ENCODE measurements at places on chromosomes 12 and 14.

DNA sequence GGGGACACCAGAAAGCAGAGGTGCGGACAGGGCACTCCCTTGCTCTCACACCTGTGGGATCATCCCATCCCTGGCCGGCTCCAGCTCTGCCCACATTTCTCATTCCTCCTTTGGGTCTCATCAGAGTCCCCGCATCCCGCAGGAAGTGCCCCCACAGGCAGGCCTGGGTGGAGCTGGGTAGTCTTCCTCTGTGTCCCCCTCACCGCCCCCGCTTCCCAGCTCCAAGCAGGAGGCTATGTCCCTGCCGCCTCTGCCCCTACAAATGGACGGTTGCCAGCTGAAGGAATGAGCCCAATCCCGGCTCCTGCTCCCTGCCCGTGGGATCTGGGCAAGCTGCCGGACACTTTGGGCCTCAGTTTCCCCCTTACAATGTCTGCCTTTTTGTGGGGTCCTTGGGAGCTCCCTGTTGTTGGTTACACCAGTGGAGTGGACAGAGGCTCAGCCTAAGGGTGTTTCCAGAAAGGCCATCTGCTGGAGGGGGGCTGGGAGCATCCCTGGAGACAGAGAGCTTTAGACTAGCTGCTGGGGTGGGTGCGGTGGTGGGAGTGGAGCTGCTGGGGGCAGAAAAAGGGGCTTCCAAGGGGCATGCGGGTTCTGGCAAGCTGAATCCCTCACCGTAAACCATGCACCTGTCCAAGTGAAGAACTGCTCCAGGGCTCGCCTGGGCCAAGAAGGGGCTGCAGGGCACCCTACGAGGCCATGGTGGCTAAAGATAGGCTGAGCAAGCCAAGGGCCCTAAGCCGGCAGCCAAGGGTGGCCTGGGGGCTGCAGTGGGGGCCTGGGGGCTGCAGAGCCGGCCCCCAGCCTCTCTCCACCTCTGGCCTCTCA is 7.9 kb upstream of the GPR132 start:
- DNase-seq, result no peak

GRCh38 chr14:104865081-104865630 is at the start of gene CEP170B:
TSS of gene CEP170B (plus strand) at chr14:104865268. CDS start at chr14:104868451, 3,183 bp downstream.
- peak; percentile 33 for DNase-seq

DNA sequence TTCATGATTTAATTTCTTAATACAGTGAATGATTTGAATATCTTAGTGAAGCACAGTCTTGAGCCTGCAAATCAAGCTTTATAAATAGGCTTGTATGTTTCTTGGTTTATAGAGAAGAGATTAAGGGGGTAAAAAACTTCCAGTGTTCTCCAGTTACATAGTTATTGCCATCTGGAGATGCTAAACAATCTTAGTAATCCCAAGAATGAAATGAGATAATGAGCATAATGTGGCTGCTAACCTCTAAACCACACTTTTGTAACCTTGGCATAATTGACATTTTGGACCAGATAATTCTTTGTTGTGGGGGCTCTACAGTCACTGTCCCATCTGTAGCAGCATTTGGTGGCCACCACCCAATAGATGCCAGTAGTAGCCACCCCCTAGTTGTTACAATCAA is 316.8 kb downstream of the CCDC91 start:
- no peak for DNase-seq

DNA sequence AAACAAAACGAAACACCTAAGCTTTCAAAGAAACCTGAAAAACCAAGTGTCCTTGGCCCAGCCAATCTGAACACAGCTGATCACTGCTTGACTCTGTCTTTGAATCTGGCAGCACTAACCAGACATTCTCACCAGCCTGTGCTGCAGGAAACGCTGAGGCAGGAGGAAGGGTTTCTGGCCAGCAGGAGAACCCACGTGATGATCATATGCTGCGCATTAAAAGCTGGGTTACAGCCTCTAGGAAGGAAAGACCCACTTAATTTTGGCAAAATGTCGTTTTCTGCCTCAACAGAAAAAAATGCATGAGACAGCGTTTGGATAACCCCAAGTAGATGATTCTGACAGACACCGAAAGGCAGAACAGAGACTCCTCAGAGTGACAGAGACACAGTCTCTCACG is 9.8 kb downstream of the APPL2 start:
- DNase-seq, result peak; percentile 13

DNA sequence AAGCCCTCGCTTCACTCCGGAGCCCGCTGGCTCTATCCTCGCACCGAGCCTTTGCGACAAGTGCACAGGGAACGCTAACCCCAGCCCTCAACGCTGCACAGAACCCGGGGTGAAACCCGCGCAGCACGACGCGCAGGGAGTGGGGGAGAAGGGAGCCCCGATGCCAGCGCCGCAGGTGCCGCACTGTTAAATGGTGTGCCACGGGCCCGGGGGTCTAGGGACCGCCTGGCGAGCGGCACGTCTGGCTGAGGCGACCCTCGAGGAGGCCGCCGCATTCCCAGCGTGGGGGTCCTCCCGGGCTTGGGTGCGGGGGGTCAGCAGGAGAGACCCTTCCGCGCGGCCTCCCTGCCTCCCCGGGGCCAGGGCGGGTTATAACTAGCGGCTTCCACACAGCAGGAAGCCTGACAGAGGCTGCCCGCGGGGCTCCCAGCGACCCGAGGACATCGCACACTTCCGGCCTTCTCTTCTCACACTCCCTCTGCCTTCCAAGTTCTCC is 23.8 kb upstream of the LRTM2 start:
- DNase-seq, result peak; percentile 41

- no peak for DNase-seq
These were observed 141.3 kb upstream of the PLEKHG7 start for GRCh38 chr12:92561543-92561899.

DNA sequence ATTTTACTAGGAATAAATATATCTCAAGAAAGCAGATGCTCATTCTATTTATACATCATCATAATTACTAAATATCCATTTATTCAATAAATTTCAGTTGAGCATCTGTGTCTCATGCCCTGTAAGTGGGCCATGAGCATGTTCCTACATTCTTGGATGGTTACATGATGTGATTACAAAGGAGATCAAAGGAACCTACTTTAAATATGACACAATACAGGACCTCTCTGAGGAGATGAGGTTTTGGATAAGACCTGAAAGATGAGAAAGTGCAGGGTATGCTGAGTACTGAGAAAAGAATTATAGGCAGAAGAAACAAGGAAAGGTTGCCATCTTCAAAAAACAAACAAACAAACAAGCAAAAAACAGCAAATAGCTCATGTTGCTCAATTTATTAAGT is 105.4 kb upstream of the CNTN1 start:
- no peak for DNase-seq

- DNase-seq, result no peak
These were observed 19.1 kb upstream of the SLC38A2 start for GRCh38 chr12:46391630-46392029.

DNA sequence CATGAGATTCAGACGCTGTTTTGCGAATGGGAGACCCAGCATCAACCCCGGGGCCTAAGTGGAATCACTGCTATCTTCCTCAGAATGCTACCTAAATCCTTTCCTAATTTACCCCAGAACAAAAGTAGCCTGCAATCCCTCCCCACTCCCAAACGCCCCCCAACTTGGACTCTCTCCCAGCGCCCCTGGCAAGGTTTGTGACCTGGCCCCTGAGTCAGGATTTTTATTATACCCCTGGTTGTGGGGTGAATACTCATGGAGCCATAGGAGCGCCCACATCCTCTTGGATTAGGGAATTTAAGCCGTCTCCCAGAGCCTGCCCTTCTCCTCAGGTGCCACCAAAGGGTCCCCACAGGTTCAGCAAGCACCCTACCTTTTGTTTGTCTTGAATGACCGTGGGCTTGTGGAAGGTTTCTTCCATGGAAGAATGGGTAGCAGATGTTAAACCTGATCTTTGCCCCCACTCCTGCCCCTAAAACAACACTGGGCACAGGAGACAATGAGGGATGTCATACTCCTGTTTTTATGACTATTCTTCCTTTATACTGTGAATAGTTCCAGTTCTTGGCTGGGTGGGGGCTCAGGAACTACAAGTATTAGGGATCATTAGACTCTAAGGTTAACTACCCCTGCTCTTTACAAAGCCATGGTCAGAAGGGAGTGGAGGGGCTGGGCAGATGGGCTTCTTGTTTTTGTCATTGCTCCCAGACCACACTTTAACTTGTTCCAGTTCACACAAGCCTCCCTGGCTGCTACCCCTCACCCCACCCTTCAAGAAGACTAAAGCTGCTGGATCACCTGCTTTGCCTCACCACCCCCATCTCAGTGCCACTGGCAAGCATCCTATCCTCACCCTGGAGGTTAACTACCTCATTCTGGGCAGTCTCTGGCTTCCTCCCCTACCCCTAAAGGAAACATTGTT is 630 bp downstream of the MYL6B start:
- no peak for DNase-seq

GRCh38 chr12:49609059-49609874 is 3.8 kb upstream of the FAM186B start:
- no peak for DNase-seq

- DNase-seq, result no peak
These were observed 264.6 kb downstream of the NUAK1 start for GRCh38 chr12:105874121-105874520.

- DNase-seq, result no peak
These were observed 1.1 kb upstream of the CD9 start for GRCh38 chr12:6198985-6199530.

GRCh38 chr12:107990325-107990724 is 138.8 kb upstream of the WSCD2 start:
- DNase-seq, result peak; percentile 46

- DNase-seq, result no peak
These were observed 2.7 kb downstream of the CD4 start for GRCh38 chr12:6791931-6792520.

- DNase-seq, result no peak
These were observed 3.0 kb downstream of the B4GALNT1 start for GRCh38 chr12:57629897-57630471.

DNA sequence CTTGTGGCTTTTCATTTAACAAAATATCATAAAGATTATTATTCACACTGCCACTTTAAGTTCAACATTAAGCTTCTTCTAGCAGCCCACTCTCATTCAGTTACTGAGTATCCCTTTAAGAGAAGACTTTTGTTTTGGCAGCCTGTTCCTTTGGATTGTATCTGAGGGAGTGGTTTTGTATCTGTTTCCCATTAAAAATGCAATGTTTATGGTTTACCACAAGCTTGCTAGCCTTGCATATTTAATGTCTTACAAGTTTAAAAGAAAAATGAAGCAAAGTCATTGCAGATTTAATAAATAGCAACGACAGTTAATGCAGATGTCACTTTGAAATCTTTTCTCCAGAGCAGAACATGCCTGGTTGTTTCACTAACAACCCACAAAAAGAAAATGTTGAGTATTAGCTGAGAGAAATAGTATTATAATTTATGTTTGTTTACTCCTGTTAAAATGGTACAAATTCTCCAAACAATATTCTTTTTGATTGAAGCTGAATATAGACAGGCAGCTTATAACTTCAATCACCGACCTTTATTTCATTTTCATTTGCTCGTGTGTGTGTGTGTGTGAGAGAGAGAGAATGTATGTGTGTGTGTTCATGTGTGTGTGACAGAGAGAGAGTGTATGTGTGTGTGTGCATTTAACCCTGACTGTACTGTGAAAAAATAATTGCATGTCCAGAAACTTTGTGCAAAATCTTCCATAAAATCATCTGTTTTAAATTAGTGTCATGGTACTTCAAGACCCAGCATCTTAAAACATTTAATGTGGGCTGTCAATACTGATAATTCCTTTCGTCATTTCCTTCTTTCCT is 1.8 kb downstream of the DCN start:
- no peak for DNase-seq

DNA sequence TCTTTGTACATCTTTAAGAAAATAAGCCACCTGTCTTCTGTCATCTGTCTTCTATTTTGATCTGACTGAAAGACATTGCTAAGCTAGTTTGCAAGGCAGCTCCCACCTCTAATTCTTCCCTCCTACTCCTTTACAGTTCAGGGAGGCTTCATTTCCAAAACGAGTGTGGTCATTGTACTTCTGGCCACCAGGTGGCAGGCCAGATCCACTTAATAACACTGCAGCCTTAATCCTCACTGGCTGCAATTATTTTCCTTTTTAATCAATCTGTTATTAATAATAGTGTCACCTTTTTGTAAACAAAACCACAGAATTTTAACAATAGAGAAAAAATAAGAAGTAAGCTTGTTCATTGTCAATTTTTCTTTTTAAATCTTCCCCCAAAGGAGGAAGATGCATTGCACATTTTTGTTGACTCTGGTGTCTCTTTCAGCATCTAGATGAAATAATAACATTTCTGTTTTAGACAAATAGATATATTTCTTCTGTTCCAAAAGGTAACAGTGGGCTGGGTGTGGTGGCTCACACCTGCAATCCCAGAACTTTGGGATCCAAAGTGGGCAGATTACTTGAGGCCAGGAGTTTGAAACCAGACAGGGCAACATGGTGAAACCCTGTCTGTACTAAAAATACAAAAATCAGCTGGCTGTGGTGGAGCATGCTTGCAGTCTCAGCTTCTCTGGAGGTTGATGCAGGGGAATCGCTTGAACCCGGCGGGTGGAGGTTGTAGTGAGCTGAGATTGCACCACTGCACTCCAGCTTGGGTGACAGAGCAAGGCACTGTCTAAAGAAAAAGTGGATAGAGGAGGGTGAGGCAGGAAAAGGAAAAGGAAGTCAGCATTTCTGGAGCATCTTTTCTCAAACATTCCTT is 23.3 kb downstream of the GABARAPL1 start:
- peak; percentile 52 for DNase-seq

DNA sequence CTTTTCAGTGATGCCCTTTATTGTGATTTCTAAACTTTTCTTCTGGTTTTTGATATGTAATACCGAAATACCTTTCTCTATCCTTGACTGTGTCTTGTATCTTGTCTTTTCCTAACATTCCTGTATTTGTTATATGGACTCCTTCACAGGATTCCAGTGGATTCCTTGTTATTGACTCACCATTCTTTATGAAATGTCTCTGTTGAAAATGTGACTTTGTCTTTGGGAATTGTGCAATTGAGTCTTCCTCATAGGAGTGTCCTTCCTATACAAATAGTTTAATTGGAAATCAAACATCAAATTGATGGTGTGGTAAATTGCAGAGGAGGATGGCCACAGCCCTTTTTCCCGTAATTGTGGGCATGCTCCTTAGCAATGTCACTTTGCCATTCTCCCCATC is 296.6 kb upstream of the KITLG start:
- no peak for DNase-seq

DNA sequence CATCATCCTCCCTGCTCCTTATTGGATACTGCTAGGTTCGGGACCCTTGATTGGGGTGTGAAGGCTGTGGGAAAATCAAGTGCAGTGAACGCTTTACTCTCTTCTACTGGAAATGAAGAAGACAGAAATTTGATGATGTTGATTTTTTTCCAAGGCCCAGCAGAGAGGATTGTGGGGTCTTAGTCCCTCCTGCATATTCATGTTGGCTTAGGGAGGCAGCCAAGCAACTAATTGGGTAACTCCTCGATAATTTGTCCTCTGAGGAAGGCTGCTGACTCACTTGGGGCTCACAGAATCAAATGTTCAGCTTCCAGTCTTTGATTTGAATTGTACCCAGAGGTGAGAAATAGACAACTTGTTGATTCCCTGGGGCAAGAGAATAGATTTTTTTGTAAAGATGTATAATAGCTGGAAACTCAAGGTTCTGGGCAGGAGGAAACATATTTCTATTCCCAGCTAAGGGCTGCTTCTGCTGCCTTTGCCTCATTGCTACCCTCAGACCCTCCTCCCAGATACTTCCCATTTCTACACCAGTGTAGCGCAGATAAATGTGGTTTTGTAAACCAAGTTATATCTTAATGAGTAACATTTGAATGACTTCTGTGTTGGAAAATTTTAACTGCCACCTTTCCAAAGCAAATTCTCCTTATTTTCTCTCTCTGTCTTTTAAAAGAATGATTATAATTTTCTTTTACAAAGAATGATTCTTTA is 21.7 kb downstream of the NEUROD4 start:
- no peak for DNase-seq
